Osteocyte (in vitro differentiated cells): ENCODE measurements at places on chromosomes 1 and 21.

DNA sequence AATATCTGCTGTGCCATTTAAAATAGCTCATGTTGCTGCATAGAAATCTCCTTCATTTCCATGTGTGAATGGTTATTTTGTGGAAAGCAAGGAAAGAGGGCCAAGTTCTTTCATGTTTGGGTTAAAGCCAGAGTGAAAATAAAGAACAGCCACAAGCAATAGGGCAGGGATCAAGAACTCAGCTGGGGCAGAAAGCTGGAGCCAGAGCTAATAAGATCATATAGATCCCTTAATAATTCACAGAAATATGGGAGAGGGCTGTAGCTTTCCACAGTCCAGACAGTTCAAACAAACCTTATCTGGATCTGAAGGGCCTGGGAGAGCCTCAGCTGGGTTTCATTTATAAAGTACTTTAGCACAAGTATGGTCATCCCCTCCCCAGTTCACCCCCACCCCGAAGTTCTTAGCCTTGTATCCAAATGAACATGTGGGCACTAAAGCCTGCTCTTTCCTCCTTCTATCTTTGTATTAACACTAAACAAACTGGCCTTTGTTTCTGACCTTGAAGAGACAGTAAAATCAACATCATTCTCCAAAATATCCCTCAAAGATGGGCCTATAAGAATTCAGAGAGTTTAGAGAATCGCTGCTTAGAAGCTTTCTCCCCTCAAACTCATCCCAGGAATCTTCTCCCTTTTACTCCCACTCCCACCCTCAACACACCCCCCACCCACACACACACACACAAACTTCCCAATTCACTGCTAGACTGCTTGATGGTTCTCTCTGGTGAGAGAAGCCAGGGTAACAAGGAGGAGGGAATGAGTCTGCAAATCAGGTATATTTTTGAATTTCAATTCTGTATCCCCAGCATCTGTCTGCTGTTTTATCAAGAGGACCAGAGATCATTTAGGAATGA, 41.7 kb downstream of the UTP25 start:
- no peak for DNase-seq

- peak; percentile 84 for DNase-seq
Observed at GRCh38 chr1:155174324-155175280, 953 bp downstream of the TRIM46 start.

DNA sequence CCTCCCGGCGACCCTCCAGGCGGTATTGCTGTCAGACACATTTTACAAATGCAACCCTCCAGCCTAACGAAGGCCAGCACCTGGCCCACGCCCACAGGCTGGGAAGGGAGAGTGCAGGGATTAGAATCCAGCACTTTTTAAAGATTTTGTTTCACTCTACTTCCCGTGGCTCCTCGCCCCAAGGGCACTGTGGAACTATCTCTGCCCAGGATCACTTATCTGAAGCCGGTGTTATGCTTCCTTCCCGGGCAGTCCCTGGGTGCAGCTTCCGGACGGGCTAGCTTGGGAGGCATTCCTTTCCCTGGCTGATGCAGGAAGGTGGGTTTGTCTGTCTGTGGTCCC, 35.8 kb downstream of the CCN1 start:
- no peak for DNase-seq

GRCh38 chr1:212951126-212951946, 995 bp downstream of the VASH2 start:
- DNase-seq, result no peak

GRCh38 chr1:51859333-51859732, 19.2 kb downstream of the NRDC start:
- DNase-seq, result no peak

DNA sequence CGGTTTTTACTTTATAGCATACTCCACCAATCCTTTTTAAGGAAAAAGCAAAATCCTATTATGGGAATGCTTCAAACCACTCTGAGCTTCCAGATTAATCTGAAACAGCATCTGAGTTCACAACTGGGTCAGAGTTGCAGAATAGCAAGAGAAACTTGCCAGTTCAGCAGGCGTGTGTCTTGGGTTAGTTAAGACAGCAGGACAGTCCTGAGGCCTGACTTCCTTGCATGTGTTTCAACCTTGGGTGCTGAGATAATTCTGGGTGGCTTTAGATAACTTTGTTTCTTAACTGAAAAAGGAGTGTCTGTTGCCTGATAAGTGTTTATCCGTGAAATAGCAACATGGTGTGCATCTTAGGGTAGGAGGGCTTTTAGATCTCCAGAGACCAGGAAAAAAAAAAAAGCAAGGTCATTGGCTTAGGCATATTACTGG, 169.2 kb downstream of the DHRS3 start:
- no peak for DNase-seq
